ENCODE measurements at places on chromosomes 1 and 21.

DNA sequence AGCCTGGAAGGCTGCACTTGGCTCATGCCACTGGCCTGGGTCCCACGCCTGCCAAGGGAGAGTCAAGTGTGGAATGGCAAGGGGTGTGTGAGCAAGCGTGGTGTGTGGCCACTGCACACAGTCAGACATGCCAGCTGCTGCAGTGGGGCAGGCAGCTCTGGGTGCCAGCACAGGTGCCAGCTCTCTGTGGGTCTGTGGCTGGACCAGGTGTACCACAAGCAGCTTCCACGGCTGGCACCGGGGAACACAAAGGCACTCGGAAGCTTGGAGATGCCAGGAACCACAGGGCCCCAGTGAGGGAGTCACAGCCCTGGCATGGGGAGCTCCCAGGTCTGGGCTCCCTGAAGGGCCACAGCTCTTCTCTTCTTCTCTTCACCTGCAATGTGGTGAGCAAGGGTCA lies 34.8 kb downstream of the ACTL8 start:
- DNase-seq, result no peak

DNA sequence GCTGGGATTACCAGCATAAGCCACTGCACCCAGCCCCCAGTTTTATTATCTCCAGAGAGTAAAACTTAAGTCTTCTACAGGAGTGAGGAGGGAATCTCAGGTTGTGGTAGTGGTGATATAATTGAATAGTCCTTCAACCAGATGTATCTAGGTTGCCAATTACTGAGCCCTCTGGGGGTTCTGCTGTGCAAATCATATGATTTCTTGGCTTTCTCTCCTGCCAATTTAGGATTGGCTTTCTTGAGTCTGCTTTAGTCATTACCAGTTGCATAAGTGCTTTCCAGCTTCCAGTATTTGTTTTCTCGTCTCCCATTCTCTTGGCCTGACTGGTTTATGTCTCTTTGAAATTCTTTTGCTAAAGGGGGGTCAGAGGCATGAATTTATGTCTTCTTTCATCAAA lies 11.1 kb downstream of the CPT2 start:
- DNase-seq, result no peak

GRCh38 chr21:33800753-33801423 lies 114.7 kb downstream of the ATP5PO start:
- no peak for DNase-seq

DNA sequence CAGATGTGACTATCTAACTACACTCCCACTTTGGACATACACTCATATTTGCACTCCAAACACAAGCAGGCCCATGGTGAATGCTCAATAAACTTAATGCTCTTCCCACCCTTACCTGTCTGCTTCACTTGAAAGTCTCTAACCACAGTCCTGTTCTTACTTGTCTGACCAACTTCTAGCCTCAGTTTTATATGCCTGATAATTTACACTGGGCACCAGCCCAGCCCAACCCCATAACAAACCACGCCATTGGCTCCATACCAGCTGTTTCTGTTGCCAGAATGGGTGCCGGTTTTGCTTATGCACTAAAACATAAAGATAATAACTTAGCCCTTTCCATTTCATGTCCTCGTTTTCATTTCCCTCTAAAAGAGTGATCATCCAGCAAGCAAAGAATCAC lies 395.4 kb downstream of the NTNG1 start:
- DNase-seq, result no peak

DNA sequence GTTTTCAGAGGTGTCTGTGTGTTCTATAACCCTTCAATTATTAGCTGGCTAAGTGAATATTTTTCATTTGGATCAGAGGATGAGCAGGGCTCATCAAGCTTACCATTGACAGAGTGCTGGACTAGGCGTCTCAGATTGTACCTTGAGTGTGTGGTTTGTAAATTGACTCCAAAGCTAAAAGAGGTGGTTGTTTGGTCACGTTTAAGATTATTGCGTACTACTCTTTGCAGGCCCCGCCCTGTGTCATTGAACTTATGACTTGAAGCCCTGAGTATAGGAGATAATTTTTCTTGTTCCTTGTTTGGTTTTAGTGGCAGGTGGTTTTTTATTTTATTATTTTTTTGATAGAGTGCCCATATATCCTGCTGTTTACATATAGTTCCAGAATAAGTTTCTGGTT lies 17.7 kb downstream of the MRPS6 start:
- no peak for DNase-seq

GRCh38 chr1:9239622-9240401 lies 5.2 kb downstream of the H6PD start:
- DNase-seq, result peak; percentile 47

DNA sequence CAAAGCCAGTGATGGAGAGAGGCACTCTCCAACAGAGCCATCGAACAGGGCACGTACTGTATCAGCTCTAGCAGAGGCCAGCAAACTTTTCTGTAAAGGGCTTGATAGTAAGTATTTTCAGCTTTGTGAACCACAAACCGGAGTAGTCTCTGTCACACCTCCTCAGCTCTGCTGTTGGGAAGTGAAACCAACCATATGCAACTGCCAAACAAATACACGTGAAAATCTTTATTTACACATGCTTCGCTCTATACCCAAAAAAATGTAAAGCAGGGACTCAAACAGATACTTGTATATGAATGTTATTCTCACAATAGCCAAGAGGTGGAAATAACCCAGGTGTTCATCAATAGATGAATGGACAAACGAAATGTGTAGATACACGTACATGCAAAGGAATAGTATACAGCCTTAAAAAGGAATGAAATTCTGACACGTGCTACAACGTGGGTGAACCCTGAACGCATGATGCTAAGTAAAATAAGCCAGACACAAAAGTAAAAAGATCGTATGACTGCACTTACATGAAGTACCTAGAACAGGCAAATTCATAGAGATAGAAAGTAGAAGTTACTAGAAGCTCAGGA lies 39.0 kb downstream of the SETD4 start:
- no peak for DNase-seq

DNA sequence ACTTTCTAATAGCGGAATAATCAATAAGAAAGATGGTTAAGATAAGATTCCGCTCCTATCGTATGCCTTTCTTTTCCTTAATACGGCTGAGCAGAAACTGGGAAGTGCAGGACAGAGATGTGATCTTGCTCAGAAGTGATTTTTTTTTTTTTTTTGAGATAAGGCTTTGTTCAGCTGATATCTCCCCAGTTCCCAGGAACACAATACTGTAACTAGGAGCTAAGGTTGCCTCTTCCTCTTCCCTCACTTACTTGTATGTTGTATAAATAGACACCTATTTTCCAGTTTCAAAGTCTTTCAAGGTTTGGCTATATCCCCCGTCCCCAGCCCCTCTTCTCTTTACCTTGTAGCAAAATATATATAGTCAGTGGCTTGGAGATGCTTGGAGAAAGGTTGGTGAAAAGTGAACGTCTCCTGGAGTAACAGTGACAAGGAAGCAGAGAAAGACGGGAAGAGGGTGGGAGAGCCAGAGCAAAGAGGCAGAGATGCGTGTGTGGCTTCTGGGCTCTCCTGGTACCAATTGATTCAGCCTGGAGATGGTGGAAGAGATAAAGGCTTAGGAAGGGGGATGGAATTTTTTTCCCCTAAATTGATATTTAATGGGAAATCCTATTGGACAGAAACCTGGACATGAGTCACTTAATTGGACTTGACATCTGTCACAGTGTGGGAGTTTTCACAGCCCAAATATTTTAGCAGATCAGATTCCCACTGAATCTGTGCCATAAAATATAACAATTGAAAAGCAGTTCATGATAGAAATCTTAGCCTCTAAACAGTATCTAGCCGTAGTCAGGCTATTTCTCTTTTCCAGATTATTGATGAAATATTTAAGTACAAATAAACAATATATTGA lies at the start of gene NHLH2:
NHLH2 (minus strand) TSS at position 522 of the 856 bp plus-strand sequence. CDS start 2,754 bp downstream, outside the sequence.
- no peak for DNase-seq

DNA sequence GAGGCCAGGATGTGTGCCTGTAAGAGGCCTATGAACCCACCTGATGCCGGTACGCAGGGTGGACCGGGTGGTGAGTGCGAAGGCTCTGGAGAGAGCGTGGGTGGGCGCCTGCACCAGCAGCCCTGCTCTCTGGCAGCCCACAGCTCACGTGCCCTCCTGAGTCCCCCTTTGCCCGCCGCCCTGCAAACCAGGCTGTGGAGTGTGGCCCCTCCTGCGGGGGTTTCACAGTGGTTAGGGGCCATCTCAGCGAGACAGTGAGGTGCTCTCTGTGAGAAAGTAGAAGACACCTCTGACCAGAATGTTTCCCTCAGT lies 22.3 kb downstream of the RHBG start:
- DNase-seq, result no peak

DNA sequence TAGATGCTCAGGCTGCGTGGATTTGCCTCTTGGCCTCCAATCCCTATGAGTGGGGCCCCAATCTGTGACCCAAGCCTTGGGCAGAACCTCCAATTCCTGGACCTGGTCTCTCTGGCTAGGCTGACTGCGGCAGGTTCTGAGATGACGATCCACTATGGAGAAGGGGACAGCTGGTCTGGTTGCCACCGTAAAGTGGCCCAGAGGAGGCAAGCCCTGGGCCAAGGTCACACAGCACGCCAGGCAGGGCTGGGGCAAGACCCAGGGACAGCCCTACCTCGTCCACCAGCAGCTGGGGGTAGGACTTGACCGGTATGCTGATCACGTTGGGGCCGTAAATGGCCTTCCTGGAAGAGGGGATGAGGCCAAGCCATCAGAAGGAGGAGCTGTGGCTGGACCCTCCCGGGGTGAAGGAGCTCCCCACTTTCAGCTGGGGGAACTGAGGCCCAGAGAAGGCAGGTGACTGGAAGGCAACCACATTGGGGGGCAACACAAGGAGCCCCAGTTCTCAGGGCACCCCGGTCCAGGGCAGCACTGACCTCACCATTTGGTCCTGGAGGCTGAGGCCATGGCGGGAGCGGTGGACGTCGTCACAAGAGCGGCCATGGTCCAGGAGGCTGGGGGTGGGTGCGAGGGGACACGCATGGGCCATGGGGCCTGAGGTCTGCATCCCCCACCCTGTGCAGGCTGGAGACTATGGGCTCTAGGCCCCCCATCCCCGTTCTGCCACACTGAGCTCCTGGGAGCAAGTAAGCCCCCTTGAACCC lies 9.8 kb downstream of the ATP13A2 start:
- DNase-seq, result no peak

DNA sequence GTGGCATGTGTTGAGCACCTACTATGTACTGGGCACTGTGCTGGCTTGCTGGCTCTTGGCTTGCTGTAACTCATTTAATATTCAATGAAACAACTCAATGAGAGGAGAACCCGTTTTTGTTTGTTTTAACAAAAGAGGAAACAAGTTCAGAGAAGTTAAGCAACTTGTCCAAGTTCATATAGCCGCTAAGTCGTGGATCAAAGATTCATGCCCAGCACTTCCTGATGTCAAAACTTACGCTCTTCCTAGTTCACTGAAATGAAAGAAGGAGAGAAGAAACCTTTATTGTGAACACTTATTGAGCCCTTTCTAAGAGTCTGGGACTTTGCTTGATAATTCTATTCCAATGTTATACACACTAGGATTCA lies 475.9 kb downstream of the PTPRU start:
- DNase-seq, result no peak

GRCh38 chr1:224881762-224882211 lies 47.7 kb upstream of the DNAH14 start:
- DNase-seq, result no peak

- DNase-seq, result no peak
These were observed 13.3 kb downstream of the SPSB1 start for GRCh38 chr1:9306006-9306405.

GRCh38 chr1:50704126-50704525 lies 255.9 kb downstream of the FAF1 start:
- DNase-seq, result no peak

DNA sequence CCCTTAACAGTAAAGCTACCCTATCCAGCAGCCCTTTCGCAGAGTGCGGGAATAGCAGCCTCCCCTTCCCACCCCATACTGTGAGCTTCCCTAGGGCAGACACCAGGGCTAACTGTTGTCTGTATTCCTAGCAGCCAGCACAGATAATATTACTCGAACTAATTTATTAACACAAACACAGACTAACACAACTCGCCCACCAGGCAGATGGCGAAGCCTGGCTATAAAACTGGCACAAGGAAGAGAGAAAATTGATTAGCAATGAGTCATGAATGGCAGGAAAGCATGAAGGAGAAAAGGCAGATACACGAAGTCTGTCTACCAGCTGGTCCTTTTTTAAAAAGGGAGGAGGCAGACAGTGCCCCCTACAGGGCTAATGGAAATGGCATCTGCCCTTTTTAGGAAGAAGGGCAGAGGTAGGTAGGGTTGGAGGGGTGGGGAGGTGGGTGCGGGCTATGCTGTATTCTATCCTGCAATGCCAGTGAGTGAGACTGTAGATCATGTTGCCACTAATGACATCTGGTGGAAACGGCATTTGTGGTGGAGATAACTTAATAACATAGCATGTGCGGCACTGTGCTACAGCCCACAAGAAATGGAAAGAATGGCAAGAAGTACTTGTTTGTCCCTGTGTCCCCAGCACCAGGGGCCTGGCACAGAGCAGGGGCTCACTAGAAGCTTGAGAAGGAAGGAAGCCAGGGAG lies 30.6 kb upstream of the CTPS1 start:
- peak; percentile 15 for DNase-seq

DNA sequence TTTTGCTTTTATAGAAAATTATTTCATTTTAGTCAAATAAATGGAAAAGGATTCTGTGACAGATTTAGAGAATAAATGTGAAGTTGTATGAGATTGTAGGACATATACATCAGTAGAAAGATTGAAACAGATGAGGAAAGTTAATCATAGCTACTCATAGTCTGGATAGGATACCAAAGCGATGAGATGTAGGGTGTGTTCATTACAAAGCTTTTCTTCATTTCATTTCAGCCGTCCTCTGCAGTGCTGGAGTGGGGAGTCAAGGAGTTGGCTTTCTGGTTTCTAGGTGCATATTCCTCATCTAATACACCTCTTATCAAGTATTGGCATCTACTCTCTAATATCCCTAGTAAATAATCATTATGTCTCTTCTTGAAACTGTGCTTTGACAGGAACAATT lies 149.5 kb upstream of the NEGR1 start:
- DNase-seq, result no peak

DNA sequence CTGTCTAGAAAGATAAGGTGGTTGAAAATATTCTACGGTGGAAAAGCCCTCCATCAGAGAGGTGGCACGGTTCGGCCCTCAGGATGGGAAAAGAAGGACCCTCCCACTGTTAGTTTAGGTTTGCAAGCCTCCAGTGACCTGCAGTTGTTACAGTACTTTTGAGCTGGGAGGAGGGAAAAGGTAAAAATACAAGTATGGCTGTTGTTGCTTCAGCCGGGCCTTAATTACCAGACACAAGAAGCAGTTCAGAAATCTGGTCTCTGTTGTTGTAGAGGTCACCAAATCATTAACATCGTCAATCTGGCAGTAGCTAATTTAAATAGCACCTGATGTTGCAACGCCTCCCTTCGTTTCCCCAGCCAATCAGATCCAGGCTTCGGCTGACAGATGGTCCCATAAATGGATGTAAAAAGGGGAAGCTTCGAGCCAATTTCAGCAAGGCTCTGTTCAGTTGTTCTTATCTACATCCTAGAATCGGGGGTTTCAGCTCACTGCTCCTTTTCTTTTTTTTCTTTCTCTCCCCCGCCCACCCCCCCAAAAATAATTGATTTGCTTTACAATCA lies at the start of gene ELAVL4:
ELAVL4 (plus strand) TSS at position 424 of the 563 bp plus-strand sequence. CDS start 270 bp downstream, outside the sequence.
- DNase-seq, result no peak

- no peak for DNase-seq
These were observed 198.9 kb upstream of the RNPC3 start for GRCh38 chr1:103326595-103326994.

GRCh38 chr1:203166192-203166940 lies 9.3 kb downstream of the MYBPH start:
- DNase-seq, result no peak

- DNase-seq, result no peak
These were observed 56.2 kb downstream of the KLHDC7A start for GRCh38 chr1:18536915-18537314.

Measured in stimulated activated CD4-positive, alpha-beta T cell treated with anti-CD3 and anti-CD28 coated beads, Interleukin-12 subunit alpha, Interleukin-12 subunit beta, amount 100 ng/mL, for 24 hours (primary cell).